ENCODE measurements at places on chromosomes 1 and 21. TPM values are rescaled to one million over a fixed set of nuclear protein-coding genes. Genes with fewer than 3 reads are reported as not detected.

The IL24 gene
- not detected for total RNA-seq

The AGT gene
- 341 TPM for total RNA-seq

The S100A7 gene
- total RNA-seq = not detected

The NR1I3 gene
- not detected for total RNA-seq

The OLFML2B gene
- 8.4 TPM for total RNA-seq

GRCh38 chr1:162023547-162024501 is at the start of gene OLFML2B:
Gene OLFML2B (minus strand): TSS chr1:162023869. CDS start chr1:162023430, 439 bp downstream.
- peak; percentile 46 for DNase-seq

GRCh38 chr21:17441370-17441769 is 71.5 kb upstream of the CXADR start:
- peak; percentile 72 for DNase-seq

GRCh38 chr1:26541816-26542711 is 12.5 kb downstream of the RPS6KA1 start:
- DNase-seq = peak; percentile 78

GRCh38 chr1:246786606-246787238 is 62.5 kb downstream of the SCCPDH start:
- DNase-seq = no peak
